ENCODE measurements at places on chromosomes 2 and 18. TPM values are rescaled to one million over a fixed set of nuclear protein-coding genes. Genes with fewer than 3 reads are reported as not detected.

ALPG gene
- total RNA-seq = not detected

IFIH1 gene
- total RNA-seq = 26.7 TPM

DNA sequence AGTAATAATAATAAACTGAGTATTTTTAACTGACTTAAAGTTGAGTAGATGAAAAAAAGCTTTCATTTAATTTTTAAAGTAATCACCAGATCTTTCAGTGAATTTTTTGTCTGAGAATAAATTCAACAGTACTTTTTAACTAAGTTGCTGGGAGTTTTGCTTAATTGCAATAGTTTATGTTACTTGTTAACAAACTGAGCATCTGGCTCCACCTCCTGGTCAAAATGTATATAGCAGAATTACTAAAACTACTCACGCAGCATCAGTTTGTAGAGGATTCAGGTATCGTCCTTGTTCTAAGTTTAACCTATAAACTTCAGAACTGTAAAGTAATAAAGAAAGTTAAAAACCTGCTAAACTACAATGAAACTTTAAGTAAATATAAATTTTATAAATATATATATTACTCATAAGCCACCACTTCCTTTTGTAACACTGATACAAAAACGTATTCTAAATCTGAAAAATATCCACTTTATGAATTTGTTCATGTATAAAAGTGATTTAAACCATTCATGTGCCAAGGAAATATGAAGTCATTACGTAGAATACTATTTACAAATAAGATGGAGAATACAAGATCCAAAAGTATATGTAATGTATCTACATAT, 21.3 kb downstream of the NOL10 start:
- DNase-seq = no peak
- no peak overlapping the region for H3K27ac ChIP-seq

DNA sequence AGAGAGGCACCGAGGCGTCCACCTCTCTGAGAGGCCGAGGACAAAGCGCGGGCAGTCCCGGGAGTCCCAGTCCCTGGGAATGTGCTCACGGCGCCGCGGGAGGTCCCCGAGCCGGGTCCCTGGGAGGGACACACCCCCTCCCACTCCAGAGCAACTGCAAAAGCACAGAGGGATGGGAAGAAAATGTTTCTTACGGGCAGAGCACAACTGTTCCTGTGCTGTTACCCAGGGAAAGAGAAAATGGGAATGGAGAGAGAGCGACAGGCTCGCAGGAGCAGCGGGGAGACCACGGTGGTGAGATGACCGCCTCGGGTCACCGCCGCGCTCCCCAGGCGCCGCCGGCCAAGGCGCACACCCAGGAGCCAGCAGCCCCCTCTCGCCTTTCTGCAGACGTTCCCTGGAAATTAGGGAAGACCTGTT, 1.2 kb upstream of the BCL11A start:
- DNase-seq = no peak
- H3K4me1 ChIP-seq = peaks cover 25% of the 10 kb centered on the region
- H3K36me3 ChIP-seq = no peaks in the 10 kb centered on the region
- peaks cover 47% of the 10 kb centered on the region for H3K27me3 ChIP-seq
- H3K4me3 ChIP-seq = peak overlapping the region; percentile 90

GRCh38 chr2:239695106-239695727, 294.4 kb upstream of the HDAC4 start:
- no peak overlapping the region for H3K4me3 ChIP-seq
- peaks cover 7% of the 10 kb centered on the region for H3K4me1 ChIP-seq
- H3K27ac ChIP-seq = no peak overlapping the region
- no peak for DNase-seq

Data from natural killer cell treated with Interleukin-12 subunit alpha and Interleukin-12 subunit beta and Interleukin-15 and Interleukin-18, amount 100 ng/mL, for 72 hours (primary cell).